Activated CD4-positive, alpha-beta T cell treated with anti-CD3 and anti-CD28 coated beads for 1 hour (primary cell): ENCODE measurements at places on chromosomes 6 and 20.

GRCh38 chr6:168125429-168126001 lies 46.5 kb upstream of the FRMD1 start:
- DNase-seq, result no peak

GRCh38 chr6:148307405-148307804 lies 35.2 kb upstream of the SASH1 start:
- no peak for DNase-seq

DNA sequence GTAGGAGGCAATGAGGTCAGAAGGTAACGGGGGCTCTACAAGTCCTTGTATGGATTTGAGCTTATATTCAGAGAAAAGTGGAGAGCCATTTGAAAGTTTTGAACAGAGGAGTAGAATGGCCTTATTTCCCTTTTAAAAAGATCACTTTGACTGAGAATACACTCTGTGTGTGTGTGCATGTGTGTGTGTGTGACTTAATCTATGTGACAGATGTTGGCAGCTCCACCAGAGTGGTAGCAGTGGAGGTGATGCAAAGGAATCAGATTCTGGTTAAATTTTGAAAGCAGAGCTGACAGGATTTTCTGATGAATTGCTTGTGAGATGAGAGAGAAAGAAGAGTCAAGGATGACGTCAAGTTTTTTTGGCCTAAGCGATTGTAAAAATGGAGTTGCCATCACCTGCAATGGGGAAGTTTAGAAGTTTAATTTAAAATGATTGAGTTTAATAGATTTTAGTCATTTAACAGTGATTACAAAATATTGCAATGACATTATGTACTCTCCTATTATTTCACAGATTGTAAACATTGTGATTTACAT lies 172.2 kb upstream of the HEY2 start:
- no peak for DNase-seq

GRCh38 chr6:33694401-33694931 lies 17.0 kb downstream of the UQCC2 start:
- DNase-seq, result peak; percentile 59

- DNase-seq, result no peak
Observed at GRCh38 chr6:119536666-119537065, 187.1 kb upstream of the MAN1A1 start.

DNA sequence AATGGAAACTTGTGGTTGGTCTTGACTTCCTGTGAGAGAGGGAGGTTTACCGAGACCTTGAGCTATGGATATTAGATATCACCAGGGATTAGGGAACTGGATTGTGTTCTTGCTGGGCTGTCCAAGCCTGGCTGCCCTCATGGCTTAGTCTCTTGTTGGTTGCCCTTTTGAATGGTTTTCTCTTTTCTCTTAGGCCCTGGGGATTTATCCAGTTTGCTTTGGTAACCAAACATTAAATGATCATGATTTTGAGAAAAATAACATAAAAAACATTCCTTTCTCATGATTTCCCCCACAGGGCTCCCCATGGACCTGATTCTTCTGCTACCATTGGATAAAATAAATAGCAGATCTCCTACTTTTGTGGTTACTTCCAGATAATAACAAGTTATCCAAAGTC lies 306.4 kb upstream of the RNF217 start:
- no peak for DNase-seq

GRCh38 chr6:22322103-22323030 lies 25.5 kb upstream of the PRL start:
- DNase-seq, result no peak

DNA sequence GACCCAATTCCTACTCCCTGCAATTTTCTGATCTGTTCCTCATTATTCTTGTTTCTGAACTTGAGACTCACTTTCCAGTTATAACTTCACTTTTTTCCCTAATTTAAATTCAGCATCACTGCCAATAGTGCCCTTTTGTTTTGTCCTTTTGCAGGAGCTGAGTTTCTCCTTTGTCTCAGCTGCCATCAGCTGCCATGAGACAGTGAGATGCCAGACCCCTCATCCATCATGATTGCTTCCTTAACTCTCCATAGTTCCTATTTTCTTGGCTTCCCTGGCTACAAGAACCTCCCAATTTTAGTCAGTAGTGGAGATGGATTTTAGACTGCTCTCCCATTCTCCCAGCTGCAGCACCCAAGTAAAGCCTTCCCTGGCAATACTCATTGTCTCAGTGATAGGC lies 518.1 kb downstream of the HDGFL1 start:
- no peak for DNase-seq

GRCh38 chr6:87291883-87292282 lies 30.5 kb upstream of the SMIM8 start:
- no peak for DNase-seq

- peak; percentile 27 for DNase-seq
Observed at GRCh38 chr20:38633577-38634093, 32.0 kb downstream of the ARHGAP40 start.

- DNase-seq, result peak; percentile 30
Observed at GRCh38 chr20:36465109-36466080, 75.9 kb upstream of the MYL9 start.

GRCh38 chr6:110366975-110367374 lies 8.8 kb upstream of the METTL24 start:
- DNase-seq, result no peak

DNA sequence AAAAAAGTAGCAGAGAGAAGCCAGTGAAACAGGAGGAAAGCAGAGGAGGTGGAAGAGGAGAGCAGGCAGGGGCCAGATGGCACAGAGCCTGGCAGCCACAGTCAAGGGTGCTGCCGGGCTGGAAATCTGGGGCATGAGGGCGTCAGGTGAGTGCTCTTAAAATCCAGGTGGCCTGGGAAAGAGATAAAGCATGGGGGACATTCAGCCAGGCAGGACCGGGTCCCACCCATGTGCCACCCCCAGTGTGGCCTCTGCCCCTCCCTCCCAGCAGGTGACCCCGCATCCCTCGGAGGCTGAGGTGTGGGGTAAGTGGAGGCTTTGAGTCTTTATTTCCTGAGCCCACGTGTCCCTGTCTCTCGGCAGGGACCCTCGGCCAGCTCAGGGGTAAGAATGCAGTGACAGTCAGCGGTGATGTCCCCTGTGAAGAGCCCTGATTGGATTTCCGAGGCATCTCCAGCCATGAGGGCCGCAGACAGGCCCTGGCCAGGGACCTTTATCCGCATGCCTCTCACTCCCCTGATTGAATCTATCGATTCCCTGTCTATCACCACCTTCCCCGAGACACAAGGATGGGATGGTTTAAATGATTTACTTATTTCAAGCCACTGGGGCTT lies 33.8 kb upstream of the SULF2 start:
- no peak for DNase-seq

- no peak for DNase-seq
Observed at GRCh38 chr6:35165630-35166071, 24.5 kb upstream of the TCP11 start.

GRCh38 chr6:17584241-17584803 lies 15.8 kb upstream of the FAM8A1 start:
- no peak for DNase-seq

- DNase-seq, result no peak
Observed at GRCh38 chr6:34248198-34248726, 544 bp downstream of the SMIM29 start.

- DNase-seq, result no peak
Observed at GRCh38 chr20:46129955-46130481, 11.9 kb downstream of the CD40 start.
